ENCODE measurements at places on chromosomes 6 and 20.

- no peak for DNase-seq
These were observed 152.3 kb downstream of the CDC5L start for GRCh38 chr6:44539701-44540355.

DNA sequence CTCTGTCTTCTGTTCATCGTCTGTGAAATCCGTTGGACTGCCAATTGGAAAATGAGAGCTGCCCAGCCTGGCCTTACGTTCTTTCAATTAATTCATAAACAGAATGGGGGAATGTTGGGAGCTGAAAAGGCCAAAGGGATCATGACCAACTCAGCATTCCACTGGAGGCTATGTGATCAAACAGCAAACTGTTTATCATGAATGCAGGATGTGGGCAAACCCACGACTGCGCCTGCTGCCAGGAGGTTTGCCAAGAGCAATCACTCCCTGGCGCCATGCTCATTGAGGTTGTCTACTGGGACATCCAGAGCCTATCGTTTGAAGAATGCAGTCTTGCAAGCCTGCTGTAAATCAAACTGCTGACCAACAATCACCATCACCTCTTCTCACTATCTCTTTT lies 9.3 kb upstream of the FKBP1A start:
- DNase-seq = peak; percentile 40

GRCh38 chr20:7601431-7601830 lies 338.8 kb downstream of the HAO1 start:
- no peak for DNase-seq

GRCh38 chr6:117989086-117989485 lies 82.0 kb downstream of the SLC35F1 start:
- DNase-seq = no peak

DNA sequence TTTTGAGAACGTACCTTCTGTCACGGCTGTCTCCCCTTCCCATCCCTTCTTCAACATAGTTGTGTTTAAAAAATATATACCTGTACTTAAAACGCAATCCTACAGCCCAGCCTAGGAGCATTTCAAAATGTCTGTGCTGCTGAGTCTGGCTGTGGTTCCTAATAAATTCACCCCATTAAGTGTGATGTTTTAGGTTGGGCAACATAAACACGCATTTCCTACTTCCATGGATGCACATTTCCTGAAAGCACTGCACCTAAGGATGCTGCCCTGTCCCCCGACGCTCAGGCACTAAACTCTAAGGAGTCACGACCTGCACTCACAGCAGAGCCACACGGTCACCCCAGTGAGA lies 1.2 kb downstream of the REV3L start:
- no peak for DNase-seq

DNA sequence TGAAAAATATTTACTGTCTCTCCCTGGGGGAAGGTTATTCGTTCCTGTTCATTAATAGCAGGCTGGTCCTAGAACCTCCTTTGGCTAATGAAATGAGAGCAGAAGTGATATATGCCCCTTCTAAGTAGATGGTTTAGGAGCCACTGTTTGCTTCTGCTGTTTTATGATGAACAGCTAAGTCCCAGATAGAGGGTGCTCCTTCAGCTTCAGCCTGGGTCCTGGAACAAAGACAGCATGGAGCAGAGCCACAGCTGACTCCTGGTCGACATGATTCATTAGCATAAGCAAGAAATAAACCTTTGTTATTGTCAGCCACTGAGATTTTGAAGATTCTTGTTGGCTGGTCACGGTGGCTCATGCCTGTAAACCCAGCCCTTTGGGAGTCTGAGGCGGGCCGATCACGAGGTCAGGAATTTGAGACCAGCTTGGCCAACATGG lies 47.8 kb upstream of the ARMC2 start:
- DNase-seq = peak; percentile 11

- DNase-seq = no peak
These were observed 25.3 kb upstream of the PYGB start for GRCh38 chr20:25222461-25223178.

DNA sequence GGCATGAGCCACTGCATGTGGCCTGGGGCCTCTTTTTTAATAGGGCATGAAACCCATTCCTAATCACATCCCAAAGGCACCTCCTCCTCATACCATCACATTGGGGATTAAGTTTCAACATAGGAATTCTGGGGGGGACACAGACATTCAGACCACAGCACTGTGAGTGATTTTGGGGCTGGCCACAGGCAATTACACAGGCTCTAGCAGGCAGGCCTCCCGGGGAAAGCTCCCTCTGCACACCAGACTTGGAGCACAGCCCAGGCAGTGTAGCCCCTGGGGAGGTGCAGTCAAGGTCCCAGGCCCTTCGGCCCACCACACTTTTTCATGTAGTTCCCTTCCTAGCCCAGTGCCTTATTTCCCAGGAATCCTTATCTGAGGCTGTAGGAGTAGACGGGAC lies 5.5 kb downstream of the SFT2D1 start:
- DNase-seq = no peak

DNA sequence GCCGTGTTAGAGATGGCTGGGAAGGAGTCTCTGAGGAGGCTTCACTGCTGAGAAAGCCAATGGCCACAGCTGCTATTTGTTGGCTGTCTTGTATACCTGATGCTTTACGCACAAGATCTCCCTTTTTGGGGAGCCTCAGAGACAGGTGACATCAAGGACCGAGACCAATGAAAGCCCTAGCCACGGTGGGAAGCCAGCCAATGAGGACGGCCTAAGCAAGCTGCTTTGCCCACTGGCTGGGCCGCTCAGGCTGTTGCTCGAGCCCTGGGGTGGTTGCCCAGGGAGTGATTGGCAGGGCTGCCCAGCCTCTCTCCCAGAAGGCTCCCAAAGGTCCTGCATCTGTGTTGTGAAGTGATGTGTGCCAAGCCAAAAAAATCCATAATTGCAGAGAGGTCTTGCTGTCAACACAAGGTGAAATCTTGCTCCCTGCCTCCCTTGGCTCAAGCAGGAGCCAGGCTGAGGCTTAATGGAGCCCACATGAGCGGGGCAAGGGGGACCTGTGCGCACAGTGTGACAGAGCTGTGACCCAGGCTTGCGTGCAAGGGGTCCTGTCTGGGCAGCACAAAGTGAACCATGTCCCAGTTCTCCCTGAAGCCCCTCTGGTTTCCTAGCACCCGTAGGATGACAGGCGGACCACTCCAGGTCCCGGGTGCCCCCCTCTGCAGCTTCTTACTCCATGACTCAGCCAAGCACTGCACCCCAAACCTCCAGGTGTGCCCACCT lies 4.3 kb downstream of the MMP24OS start:
- DNase-seq = no peak

GRCh38 chr6:111604259-111605099 lies 1.2 kb downstream of the TRAF3IP2 start:
- DNase-seq = peak; percentile 92

DNA sequence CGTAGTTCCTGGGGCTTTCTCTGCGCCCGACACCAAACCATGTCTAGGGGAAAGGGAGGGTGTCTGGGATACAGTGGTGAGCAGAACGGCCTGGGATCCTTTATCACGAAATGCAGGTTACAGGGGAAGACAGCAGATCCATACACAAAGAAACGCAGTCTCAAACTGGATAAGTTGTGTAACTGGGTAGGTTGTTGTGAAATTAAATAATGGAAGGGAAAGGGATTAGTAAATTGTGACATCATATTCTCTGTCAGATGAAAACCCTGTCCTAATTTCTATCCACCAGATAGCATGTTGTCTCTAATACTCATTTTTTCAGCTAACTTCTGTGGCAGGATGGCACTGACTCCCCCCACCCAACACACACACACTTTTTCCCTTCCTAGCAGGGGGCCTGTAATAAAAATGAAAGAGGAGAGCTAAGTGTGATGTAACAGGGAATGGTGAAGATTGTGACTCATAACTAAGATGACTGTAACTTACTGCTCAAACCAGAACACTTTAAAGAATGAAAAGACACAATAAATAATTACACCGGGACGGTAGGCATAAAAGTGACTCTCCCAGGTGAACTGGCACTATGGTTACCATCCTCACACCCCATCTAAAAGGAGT lies 769 bp upstream of the TRPC4AP start:
- peak; percentile 83 for DNase-seq

- peak; percentile 77 for DNase-seq
These were observed 171.2 kb upstream of the THBS2 start for GRCh38 chr6:169424821-169425240.

DNA sequence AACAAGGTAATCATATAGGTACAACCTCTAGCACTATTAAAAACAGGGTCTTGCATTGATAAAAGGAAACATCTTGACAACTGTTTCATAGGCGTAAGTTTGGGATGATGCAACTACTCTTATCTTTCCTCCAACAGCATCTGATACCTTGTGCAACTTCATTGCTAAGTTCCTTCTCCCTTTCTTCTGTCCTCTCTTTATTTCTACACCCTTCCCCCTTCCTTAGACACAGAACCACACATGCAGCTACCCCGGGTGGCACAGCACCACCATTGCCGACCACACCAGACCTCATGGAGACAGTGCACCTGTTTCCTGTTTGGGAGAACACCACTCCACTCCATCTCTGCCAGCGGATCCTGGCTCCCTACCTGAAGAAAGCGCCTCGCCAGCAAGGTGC lies 14.4 kb downstream of the MYB start:
- DNase-seq = no peak

DNA sequence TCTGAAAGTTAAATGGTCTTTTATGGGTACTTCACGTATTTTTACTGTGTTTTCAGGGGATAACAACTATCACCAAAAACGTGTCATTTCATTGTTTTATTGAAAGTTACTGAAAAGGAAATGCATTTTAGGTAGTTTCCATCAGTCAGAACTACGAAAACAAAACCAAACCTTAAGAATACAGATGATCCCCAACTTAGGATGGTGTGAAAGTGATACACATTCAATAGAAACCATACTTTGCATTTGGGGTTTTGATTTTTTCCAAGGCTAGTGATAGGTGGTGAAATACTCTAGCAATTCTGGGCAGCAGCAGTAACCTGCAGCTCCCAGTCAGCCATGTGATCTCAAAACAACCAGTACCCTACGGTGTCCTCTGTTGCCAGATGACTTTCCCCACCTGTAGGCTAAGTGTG lies 25.9 kb upstream of the EFHC1 start:
- DNase-seq = no peak

DNA sequence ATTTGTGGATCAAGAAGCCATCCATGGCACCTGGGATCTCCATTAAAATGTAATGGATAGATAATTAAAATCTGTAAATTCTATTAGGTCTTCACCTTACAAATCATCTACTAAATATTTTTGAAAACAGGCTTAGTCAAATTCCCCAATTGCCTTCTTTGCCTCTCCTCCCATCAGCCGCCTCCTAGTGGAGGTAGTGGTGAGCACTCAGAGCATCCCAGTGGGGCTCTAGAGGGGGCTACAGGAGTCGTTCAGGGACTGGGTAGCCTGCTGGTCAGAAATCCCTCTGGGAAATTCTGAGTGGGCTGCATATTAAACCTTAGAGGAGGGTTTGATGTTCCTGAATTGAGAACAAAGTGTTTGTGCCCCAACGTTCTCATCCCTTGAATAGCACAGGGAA lies 20.8 kb upstream of the PAX1 start:
- no peak for DNase-seq

- no peak for DNase-seq
These were observed 133.8 kb downstream of the GMPR start for GRCh38 chr6:16372029-16372776.

GRCh38 chr6:104322841-104323240 lies 536.9 kb downstream of the HACE1 start:
- no peak for DNase-seq

DNA sequence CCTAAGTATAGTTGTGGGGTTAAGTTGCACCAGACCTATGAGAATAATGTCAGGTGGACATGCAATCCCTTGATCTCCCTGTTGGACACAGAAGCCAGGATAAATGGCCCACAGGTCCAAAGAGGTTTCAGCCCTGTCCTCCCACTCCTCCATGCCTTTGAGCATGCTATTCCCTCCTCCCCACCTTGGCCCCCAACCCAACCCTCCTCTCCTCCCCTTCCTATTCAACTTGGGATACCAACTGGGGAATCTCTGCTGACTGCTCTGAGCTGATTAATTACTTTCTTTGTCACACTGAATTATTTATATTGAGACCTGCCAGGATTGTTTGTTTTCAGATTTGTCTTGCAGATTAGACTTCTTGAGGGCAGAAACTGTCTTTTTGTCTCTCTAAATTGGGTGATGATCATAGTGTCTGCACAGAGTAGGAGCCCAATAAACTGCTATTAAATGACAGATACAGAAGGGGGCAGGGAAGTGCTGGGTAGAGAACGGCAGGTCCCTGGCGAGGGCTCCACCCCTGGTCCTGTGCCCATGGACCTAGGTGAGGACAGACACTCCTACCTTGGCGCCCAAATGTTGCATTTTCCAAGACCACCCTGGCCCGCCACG lies 120.9 kb downstream of the UNC5CL start:
- DNase-seq = no peak

- peak; percentile 49 for DNase-seq
These were observed 91.1 kb upstream of the THBS2 start for GRCh38 chr6:169344750-169345065.

DNA sequence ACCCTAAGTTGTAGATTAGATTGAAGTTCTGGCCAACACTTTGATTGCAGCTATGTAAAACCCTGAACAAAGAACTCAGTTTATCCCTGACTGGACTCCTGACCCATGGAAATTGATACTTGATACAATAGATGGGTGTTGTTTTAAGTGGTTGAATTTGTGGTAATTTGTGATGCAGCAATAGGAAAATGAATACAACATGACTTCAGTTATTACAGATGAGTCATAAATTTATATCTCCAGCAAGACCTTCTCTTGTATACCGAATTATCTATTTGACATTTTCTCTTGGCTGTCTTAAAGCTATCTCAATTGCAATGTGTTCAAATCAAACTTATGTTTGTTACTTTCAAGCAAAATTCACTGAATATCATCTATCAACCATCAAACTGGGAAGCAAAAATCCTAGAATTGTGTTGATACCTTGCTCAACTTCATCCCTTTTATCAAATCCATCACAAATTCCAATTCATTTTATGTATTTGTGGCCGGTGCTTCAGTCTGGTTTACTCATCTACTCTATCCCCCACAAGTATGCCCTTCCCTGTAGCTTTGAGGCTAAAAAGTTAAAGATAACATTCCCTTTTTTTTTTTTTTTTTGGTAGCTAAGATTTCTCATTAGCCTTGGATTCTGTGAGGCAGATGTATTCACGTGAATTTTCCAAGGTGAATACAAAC lies 129.4 kb upstream of the CENPW start:
- DNase-seq = no peak

- DNase-seq = no peak
These were observed 194.0 kb downstream of the TRIM27 start for GRCh38 chr6:28729501-28730402.

- no peak for DNase-seq
These were observed 18.5 kb upstream of the IRF4 start for GRCh38 chr6:373031-373430.

GRCh38 chr6:43009124-43009523 lies 4.6 kb downstream of the MEA1 start:
- DNase-seq = peak; percentile 34

DNA sequence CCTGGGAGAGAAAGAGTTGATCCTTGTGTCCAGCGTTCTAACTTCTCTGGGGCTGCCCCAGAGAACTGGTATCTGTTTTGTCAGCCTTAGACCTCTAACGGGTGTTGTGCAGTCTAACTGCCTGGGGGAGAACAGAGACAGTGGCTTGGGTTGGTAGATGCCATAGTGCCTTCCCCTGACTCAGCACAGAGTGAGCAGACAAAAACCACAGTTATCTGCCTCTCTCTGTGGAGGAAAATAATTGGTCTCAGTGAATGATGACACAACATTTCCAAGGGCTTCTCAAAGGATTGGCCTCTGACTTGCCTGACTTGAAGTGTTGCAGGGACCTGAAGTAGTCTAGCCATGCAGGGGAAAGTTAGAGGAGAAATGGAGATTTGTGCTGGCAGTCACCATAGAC lies 226.2 kb upstream of the MAN1A1 start:
- peak; percentile 84 for DNase-seq
